Natural killer cell treated with Interleukin-12 subunit alpha and Interleukin-12 subunit beta and Interleukin-15 and Interleukin-18, amount 100 ng/mL, for 72 hours (primary cell): ENCODE measurements at places on chromosomes 12 and 14. TPM values are rescaled to one million over a fixed set of nuclear protein-coding genes. Genes with fewer than 3 reads are reported as not detected.

GRCh38 chr12:30926243-30927221 is at the start of gene TSPAN11:
TSPAN11 (plus strand) TSS chr12:30926748; CDS start chr12:30953992, 27,244 bp downstream.
- DNase-seq = no peak

DNA sequence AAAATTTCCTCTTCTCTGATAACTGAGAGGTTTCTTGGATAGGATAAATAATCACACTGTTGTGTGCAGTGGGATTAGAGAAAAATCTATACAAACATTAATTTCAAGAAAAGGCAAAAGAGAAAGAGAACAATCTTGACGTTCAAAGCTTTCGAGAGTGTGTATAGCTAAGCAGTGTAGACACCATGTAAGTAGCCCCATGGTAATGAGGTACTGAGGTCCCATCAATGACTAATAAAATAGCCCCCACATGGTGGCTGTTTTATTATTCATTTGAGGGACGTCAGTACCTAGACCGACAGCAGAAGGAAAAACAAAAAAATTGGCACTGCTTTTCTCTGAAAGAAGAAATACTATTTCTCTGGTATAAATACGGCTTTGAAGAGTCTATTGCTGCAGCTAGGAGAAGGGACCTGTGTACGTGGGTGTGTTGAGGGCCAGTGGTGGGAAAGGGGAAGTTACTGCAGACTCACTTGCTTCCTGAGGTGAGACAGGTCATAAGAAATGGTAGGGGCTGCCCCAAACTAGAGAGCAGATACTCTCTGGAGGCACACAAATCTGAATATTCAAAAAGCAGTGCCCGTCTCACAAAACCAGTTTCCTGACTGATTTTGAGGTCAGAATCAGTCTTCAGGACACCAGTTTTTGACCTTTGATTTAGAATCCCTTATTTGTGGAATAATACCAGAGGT is 339.8 kb downstream of the EMP1 start:
- DNase-seq = no peak

DNA sequence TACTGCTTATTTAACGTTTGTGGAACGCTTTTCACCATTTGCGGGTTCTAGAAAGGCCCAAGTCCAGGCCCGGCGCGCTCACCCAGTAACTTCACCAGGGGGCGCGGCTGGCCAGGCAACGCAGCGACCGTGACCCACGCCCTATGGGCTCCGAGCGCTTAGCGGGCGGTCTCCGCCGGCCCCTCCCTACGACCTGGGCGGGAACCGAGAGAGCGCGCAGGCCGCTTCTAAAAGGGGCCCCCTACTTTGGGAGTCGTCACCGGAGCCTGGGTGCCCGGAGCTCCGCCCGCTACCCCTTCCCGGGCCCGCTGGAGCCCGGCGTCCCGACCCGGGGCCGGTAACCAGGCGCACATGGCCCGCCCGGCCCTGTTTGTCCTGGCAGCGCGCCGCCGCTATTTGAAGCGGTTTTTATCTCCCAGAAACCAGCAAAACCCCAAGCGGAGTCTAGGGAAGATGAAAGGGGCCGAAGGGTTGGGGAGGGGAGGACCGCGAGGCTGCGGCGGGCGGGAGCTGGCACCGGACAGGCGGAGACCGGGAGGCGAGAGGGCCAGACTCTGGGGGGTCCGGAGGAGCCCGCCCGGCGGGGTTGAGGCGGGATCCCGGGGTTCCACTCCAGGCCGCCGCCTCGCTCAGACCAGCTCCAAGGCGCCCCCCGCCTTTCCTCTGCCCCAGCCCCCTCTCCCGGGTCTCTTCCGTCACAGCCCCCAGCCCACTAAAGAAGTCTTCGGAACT is 3.5 kb upstream of the AAAS start:
- DNase-seq = peak; percentile 93

DNA sequence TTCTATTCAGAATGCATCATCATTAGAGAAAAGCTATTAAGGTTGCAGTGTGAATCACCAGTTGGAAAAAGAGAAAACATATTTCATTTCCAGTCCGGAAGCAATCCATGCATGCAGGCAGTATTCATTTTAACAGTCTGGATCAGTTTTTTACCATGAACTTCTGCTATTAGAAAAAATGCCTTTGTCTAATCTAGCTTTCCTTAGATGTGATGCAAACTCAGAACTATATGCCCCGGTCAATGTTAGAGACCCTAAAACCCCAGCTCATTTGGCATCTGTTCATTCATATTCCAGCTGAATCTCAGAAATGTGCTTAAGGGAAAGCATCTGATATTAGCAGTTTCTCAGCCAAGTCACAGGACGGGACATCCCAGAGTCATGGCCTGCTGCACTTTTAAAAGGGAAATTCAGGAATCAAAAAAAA is 8.5 kb downstream of the IRAK3 start:
- no peak for DNase-seq

- DNase-seq = no peak
Measured at GRCh38 chr12:92414170-92415070, 268.8 kb upstream of the BTG1 start.

DNA sequence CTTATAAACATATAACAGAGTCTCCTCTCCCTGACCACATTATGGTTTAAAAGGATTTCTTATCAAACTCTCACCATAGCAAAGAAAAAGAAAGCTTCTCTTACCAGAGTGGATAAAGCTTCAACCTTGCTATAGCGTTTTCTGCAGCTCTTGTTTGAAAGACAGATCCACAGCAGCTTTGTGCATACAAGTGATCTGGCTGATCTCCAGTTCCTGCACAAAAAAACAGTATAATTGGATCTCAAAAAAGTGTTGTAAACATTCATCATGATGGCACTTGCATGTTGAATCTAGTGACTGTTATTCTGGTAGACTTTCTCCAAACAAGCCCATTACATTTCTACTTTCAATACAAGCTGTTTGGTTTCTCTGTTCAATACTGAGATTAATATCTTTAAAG is 178.9 kb upstream of the MGAT4C start:
- DNase-seq = no peak

- no peak for DNase-seq
Measured at GRCh38 chr12:72872996-72873395, 600.8 kb downstream of the TRHDE start.

SPTB gene
- total RNA-seq = 0.14 TPM

SERPINA3 gene
- not detected for total RNA-seq
